ENCODE measurements at places on chromosomes 12 and 14.

DNA sequence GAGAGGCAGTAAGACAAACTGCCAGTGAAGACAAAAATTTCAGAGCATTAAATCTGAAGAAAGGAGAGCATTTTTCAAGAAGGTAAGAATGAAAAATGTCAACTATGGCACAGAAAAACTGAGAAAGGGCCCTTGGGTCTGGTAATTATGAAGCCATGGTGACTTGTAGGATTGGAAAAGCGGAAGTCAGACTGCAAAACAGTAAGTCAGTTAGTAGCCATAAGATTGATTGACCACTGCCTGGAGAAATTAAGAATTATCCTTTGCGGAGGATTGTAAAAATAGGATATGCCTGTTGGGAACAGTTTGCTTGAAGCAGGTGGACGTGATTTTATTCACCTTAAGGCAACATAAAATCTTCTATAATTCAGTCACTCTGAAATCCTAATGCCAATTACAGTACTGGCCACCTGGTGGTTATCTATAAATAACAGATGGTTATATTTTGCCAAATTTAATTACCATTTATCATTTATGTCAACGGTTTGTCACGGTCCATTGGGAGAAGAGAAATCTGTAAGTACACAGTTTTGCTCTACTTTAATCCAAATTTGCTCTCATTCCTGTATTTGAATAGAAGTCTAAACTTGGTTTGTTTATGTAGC is 127.1 kb upstream of the CNTN1 start:
- DNase-seq: no peak

GRCh38 chr14:63996625-63997220 is 143.9 kb downstream of the SYNE2 start:
- DNase-seq: no peak

DNA sequence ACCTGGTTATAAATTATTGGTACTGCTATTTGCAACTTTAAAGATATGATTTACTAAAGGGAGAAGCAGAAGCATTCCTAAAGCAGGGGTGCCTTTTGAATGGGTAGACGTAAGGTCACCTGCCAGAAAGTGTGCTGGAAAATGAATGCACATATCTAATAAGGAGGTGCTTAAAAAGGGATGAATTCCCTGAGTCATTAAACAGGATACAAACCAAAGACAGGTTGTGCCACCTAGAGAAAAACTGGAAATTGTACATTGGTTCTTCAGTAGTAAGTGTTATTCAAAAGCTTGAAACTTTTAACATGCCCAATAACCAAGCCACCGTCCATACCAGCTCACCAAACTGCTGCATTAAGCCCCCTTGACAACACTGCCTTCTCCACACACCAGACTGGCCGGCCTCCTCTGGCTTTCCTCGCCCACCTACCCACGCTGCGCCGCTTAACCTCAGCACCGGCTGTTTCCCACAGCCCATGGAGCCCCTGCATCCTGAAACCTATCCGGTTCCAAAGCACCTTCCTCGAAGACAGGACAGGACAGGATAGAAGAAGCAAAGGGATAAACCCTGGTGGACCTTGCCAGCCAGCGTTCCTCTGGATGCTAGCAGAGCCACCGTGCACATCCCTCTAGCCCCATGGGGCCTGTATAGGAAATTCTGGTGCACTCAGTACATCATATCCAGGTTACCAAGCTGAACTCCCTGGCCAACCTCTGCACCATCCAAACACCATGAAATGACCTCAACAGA is 201.5 kb upstream of the CAND1 start:
- peak; percentile 20 for DNase-seq

DNA sequence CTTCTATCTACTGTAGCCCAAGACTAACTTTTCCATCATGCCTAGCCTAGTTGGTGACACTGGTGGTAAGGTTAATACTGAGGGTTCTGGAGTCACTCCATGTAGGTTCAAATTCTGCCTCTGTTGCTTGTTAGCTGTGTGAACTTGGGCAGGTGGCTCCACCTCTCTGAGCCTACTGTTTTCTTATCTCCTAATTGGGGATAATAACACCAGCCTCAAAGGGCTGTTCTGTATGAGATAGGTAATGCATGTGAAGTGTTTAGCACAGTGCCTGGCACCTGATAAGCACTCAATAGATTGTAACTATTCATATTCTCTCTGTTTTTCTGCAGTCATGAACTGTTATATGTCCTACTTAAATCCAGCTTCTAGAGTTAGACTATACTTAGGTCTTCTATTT is 17.5 kb upstream of the SPPL3 start:
- no peak for DNase-seq

DNA sequence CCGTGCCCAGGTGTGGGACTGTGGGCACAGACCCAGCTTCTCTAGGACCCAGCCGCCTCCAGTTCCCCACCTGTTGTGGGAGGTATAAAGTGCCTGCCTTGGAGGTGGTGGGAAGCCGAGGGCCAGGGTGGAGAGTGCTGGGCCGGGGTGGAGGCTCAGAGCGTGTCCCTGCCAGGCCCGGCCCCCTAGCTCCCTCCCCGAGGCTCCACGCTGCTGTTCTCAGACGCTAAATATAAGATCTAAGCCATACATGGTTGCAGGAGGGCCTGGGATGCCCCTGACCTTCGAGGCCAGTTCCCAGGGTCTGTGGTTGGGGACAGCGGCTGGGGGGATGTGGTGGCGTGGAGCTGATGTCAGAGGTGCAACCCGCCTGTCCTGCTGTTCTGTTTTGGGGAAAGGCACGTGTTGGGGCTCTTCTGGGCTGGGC is 10.8 kb downstream of the INF2 start:
- no peak for DNase-seq

GRCh38 chr14:52792097-52792415 is 649 bp upstream of the GNPNAT1 start:
- peak; percentile 7 for DNase-seq

GRCh38 chr14:65187421-65188049 is 85.2 kb upstream of the MAX start:
- DNase-seq: peak; percentile 59

GRCh38 chr14:90402016-90402415 is 5.2 kb downstream of the CALM1 start:
- no peak for DNase-seq

DNA sequence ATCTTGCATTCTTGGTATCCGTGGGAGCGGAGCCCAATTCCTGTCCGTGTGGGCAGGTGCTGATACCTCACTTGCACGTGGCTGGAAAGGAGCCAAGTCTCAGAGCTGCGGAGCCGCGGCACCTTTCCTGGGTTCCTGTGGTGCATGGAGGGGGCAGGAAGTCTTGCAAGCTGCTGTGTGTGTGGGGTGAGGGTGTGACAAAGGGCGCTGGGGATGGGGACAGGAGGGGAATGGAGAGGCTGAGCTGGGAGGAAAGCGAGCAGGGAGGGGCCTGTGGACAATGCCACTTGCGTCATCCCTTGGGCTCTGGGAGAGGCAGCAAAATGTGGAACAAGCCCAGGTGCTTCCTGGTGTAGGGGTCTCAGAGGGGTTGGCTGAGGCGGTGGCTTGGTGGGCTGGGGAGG is 86.7 kb downstream of the CALM1 start:
- DNase-seq: no peak

DNA sequence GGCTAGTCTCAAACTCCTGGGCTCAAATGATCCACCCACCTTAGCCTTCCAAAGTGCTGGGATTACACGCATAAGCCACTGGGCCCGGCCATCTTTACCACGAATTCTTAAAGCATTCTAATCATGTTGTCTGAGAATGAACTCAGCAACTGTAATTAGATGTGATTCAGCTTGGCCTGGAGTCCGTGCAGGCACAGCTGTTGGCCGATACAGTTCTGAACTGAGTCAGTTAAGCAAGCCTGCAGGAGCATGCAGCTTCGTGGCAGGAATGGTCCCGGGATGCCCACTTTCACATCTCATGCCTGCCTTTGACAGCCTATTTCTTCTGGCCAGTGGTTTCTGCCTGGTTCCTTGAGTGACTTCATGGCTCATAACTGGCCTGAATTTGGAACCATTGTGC is 194.1 kb downstream of the ANO6 start:
- DNase-seq: no peak

- no peak for DNase-seq
These were observed 58.5 kb downstream of the WNK1 start for GRCh38 chr12:810671-811415.

- peak; percentile 98 for DNase-seq
These were observed at the start of gene TSPAN31 for GRCh38 chr12:57744777-57745484. Gene TSPAN31, plus strand, starts transcription at chr12:57745039. Its CDS starts 116 bp downstream, at chr12:57745155.

DNA sequence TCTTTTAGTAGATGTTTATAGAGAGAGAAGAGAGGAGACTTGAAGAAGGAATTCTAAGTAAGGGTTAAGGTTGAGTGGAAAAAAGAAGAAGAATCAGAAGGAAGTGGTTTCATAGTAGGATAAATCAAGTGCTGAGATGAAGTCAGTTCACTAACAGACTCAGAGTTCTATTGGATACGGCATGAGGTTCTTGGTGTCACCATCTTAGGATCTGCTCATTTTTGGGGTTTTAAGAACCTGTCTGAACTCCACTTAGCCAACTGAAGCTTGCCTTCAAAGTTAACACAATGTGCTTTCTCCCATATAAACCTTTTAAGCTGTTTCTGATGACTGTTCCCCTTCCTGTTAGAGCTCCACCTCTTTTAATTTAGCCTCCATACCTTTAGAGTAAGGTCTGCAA is 152.6 kb downstream of the PRKCH start:
- DNase-seq: no peak

DNA sequence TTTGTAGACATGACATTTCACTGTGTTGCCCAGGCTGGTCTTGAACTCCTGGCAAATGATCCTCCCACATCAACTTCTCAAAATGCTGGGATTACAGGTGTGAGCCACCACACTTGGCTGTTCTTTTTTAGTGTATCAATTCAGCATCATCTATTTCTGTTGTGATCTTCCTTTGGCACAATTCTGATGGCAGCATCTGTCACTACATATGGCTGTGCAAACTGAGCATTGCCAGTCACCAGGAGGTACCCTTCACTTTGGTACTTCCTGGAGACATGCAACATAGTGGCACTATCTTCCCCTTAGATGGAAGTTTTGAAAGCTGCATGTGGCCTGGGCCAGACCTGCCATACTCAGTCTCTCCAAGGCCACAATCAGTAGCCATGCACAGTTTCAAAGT is 467.1 kb upstream of the TMPO start:
- DNase-seq: no peak

GRCh38 chr12:7433276-7433822 is 10.6 kb downstream of the CD163L1 start:
- no peak for DNase-seq

DNA sequence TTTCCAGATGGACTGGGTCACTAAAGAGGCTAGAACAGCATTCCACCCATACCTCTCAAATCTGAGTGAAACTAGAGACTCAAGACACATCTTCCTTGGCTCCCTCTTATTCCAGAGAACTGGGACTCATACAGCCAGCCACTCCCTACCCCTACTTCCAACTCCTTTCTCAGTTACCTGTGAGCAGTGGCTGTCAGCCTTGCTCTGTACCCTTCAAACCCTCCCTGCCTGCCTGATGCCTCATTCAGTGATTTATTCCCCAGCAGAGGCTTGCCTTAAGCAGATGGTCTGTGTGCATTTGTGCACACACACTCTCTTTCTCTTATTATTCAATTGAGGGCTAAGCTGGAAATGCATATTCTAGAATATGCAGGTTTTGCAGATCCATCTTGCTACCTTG is 14.6 kb downstream of the GPR84 start:
- DNase-seq: no peak

- no peak for DNase-seq
These were observed 216.7 kb downstream of the MED13L start for GRCh38 chr12:116060764-116061163.

DNA sequence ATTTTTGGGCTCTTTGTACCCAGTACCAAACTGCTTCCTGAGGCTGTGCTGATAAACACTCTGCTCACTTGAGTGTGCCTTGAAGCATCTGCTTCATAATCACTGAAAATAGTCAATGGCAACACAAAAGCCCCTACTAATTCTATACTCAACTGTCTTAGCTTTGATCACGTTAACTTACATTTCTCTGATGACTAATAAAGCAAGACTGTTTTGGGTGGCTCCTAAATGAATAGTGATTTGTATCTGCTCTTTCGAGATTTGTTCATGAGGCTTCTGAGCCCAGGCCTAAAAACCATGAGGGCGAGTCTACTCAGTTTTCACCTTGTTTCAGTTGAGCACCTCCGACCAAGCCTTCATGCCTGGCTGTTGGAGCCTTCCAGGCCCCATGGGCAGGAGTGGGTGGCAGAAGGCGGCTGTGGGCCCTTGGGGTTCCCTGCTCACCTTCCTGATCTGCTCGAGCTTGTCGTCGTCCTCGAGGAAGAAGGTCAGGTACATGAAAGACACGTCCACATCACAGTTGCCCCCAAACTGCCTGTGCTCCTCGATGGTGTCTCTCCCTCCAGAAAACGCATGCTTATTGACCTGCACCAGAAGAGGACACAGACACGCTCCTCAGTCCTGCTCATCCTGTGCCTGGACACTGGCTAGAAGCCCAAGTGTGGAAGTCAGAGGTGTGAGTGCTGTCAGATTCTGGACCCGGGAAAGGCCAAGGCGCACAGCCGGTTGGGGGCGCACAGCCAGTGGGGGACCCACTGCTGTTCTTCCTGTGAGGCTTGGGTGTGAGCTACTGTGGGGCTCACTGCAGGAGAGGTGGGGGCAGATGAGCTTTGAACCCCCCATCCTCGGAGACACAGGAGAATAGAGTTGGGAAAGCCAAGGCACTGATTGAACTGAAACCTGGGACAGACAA is 13.7 kb downstream of the SLC25A47 start:
- no peak for DNase-seq

DNA sequence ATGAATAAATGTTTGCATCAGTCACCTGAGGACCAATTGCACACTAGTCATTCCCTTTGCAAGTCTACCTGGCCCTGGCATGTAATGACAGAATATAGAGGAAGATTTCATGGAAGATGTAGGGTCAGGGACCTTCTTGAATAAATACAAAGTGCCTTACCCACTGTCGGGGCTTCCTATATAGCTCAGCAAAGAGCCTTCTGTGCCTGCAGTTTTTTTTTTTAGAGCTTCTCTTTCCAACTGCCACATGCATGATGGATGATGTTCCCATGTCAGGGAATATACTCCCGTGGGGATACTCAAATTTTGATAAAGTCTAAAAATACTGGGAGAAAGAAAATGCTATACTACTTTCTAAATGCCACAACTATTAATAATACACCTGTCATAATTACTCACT is 176.7 kb downstream of the ADCK1 start:
- no peak for DNase-seq

DNA sequence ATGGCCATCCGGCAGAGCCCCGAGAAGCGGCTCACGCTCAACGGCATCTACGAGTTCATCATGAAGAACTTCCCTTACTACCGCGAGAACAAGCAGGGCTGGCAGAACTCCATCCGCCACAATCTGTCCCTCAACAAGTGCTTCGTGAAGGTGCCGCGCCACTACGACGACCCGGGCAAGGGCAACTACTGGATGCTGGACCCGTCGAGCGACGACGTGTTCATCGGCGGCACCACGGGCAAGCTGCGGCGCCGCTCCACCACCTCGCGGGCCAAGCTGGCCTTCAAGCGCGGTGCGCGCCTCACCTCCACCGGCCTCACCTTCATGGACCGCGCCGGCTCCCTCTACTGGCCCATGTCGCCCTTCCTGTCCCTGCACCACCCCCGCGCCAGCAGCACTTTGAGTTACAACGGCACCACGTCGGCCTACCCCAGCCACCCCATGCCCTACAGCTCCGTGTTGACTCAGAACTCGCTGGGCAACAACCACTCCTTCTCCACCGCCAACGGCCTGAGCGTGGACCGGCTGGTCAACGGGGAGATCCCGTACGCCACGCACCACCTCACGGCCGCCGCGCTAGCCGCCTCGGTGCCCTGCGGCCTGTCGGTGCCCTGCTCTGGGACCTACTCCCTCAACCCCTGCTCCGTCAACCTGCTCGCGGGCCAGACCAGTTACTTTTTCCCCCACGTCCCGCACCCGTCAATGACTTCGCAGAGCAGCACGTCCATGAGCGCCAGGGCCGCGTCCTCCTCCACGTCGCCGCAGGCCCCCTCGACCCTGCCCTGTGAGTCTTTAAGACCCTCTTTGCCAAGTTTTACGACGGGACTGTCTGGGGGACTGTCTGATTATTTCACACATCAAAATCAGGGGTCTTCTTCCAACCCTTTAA is 1.5 kb downstream of the FOXG1 start:
- peak; percentile 78 for DNase-seq

Measured in neural progenitor cell (in vitro differentiated cells).